ENCODE measurements at places on chromosomes 7 and 10.
A peak's percentile ranks its signal among the peaks of the same experiment; 100 is the strongest.

- no peak for DNase-seq
These were observed 27.0 kb upstream of the SUN1 start for GRCh38 chr7:805261-805660.

GRCh38 chr7:20839987-20840386, 53.3 kb upstream of the SP8 start:
- DNase-seq = no peak

DNA sequence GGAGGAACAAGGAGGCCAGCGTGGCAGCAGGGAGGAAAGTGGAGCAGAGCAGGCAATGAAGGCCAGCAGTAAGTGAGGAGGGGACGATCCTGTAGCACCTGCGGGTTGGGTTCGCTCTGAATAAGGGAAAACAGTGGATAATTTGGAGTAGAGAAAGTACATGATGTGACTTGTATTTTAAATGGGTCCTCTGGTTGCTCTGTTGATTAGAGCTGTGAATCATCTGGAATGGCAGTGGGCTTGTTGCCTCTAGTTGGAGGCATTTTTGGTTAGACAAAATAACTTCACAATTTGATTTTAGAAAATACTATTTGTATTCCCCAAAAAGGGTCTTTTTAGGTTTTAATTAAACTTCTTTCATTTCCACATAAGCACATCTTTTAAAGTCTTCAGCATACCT, 277.4 kb downstream of the ARL4A start:
- no peak for DNase-seq

DNA sequence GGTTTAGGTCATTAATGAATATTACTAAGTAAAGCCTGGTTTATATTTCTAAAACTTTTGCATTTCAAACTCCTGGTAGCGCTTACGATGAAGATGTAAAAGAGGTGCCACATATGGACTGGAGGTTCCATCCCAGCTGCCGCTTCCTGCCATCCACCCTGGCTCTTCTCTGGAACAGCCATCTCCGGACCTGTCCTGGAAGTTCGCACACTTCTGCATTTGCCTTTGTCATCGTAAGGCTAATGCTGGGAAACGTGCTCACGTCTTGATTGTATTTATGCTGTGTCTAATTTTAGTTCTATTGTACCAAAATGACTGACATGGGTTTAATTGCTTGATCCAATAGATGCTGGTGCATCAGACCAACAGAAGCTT, 103.1 kb downstream of the HIPK2 start:
- DNase-seq = no peak

DNA sequence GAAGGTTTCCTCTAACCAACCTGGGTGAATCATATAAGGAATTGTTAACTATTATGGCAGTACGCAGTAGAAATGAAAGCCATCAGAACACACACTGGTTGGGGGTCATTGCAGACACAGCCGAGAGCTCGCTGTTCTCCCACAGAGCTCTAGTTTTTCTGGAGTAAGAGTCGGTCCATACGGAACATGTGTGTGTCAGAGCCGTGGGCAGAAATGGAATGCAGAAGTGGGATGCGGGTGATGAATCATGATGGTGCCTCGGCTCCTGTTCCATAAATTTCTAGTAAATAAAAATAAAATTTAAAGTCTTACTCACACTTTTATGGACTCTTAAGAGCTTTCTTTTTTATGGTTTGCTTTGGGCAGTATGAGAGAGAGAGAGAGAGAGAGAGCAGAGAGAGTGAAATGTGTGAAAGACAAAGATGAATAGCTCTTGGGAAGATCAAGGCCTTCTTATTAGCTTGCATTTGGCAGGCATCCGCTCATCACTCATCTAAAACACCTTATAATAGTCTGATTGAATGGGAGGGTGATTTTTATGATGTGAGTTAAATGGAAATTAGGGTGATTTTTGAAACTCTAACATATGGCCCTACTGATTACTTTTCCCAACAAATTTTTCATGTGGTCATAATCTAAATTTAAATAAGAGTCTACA, 98.8 kb upstream of the PFKP start:
- no peak for DNase-seq

- DNase-seq = no peak
These were observed 111.3 kb downstream of the ELFN1 start for GRCh38 chr7:1781369-1781768.

- DNase-seq = no peak
These were observed 17.5 kb downstream of the LAMB4 start for GRCh38 chr7:108112683-108113082.

- DNase-seq = no peak
These were observed 200.1 kb upstream of the PRKCQ start for GRCh38 chr10:6780008-6780677.

DNA sequence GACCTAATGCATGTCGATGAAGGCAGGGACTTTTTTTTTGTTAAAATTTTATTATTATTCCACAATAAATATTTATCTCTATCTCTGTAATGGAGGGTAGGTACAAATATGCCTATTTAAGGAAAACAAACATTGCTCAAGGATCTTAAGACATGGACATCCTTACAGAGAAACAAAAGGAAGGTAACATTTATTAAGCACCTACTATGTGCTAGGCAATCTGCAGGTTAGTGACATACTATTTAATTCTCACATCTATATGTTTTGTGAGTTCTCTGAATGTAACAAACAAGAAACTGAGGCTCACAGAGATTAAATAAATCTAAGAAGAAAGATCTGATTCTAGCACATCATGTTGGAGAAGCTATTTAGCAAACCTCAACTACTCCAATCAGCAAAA, 32.1 kb downstream of the LMOD2 start:
- DNase-seq = no peak

- DNase-seq = no peak
These were observed 83.1 kb downstream of the HIBADH start for GRCh38 chr7:27579565-27579964.

DNA sequence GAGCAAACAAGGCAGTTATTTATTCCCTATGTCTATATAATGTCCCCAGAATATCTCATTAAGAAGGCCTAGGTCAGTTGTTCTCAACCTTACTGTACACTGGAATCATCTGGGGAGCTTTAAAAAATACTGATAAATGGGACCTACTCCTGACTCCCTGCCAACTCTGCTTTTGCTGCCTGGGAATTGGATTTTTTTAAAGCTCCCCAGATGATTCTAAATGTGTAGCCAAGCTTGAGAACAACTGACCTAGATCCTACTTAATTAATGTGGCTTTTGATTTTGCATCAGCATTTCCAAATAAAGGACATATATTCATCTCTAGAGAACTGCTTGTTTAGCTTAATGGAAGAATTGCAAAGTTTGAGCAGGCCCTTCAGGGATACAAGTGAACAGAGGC, 91.7 kb upstream of the HPS1 start:
- no peak for DNase-seq

GRCh38 chr7:151225948-151226510, 976 bp downstream of the ABCF2 start:
- no peak for DNase-seq

- no peak for DNase-seq
These were observed 24.3 kb downstream of the FBXW4 start for GRCh38 chr10:101670635-101671034.

DNA sequence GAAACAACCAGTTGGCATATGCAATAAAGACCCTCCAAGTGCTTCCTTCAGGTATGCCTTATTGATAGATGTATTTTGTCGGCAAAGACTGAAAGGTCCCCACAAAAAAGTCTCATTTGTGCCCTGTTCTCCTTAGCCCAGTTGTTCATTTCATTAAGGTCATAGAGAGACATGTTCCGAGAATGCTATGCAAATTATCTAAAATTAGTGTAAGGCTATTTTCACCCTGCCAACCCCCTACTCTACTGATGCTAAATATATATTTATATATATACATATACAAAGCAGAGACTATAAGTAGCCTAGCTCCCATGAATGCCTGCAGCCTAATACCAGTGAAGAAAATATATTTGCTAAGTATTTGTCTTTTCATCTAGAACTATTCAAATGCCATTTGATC, 96.7 kb upstream of the ADO start:
- no peak for DNase-seq

- no peak for DNase-seq
These were observed 121.2 kb downstream of the ZMIZ1 start for GRCh38 chr10:79189853-79190435.

DNA sequence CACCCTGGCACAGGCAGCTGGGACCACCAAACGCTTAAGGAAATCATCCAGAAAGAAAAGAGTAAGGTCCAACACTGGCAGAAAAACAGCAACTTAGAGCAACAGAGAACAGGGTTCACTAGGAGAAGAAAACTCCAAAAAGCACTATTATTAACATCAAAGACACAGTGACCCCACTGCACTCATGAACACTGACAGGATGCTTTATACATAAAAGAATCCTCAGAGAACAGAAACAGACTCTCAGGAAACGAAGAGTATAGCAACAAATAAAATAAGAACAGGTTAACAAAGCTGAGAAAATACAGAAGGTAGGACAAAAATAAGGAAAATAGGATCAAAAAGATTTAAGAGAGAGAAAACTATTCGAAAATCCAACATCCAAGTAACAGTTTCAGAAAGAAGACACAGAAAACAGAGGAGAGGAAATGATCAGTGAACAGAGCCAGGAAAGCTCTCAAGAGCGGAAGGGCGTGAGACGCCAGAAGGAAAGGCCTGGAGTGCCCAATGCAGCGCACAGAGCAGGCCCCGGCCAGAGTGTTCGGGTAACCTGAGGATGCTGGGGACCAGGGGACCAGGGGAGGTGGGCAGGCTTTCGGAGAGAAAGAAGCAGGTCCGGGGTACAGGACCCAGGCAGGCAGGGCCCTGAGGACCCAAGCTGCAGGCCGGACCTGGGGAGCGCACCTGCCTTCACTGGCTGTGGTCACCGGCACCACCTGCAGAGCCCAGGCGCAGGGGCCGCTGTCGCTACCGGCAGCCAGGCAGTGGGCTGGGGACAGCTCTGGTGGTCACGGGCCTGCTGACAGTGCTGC, 258.2 kb downstream of the MAD1L1 start:
- no peak for DNase-seq

- DNase-seq = no peak
These were observed 182.4 kb downstream of the DOCK4 start for GRCh38 chr7:112023786-112024185.

DNA sequence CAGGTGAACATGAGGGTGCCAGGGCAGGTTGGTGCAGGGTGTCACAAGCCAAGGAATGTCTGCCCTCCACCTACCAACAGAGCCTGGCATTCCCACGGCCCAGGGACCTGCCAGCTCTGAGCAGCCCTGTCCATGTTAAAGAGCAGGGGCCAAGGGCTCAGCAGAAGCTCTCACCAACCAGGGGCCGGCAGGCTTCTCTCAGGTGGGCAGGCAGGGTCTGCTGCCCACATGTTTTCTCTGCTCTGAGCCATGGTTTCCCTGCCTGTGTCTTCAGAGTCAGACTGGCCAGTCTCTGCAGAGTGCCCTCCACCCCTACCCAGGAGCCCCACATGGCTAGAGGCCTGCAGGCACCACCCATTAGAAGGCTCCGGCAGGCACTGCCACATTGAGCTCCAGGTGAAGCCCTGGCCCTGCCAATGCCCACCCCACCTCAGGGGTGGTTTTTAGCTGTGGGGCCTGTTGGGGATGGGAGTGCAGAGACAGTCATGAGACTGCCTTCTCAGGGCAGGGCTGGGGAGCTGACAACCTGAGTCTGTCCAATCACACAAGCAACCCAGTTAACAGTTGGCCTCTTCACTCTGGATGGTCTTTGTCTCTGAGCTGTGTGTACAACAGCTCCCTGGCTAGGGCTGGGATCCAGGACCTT, 135.9 kb downstream of the ARHGAP22 start:
- DNase-seq = no peak

DNA sequence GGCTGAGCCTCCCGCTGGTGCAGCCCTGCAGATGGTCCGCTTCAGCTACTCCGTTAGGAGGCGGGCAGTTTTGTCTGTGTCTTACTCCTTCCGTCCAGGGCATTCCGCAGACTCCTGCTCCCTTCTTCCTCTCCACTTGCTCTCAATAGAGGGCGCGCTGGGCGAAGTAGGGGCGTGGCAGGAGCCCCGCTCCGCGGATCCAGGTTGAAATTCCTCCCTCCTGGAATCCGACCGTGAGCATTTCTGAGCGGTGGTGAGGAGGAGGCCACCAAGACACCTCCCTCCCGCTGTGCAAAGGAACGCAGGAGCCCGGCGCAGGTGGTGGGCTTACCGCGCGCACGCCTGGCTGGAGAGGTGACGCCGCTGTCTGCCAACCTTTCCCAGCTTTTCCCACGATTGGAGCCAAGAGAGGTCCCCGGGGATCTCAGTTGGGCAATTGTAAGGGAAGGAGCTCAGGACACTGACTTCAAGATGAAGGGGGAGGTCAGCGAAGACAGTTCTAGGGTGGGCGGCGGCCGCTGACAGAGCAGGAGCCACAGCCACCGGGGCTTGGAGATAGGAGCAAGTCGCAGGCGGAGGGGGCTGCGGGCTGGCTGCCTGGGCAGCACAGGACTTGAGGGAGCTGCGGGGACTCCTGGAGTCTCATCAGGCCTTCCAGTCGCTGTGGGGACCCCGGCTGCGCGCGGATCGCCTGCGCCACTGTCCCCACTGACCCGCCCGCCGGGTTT, 1011.3 kb downstream of the XPNPEP1 start:
- no peak for DNase-seq

DNA sequence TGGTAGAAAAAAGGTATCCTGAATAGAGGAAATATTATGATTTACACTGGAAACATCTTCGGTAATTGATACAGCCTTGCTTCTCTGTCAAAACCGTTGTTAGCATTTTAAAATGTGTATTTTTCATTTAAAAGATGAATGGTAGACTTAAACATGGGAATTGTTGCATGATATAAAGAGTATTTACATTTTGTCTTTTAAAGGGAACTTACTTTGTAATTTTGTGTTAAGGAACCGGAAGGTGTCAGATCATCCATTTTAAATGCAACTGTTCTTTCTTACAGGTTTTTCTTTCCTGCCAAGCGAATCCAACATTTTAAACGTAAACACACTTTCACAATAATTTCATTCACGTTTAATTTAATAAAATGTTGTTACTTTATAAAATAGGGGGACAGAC, 1.8 kb upstream of the IGF2BP3 start:
- no peak for DNase-seq

DNA sequence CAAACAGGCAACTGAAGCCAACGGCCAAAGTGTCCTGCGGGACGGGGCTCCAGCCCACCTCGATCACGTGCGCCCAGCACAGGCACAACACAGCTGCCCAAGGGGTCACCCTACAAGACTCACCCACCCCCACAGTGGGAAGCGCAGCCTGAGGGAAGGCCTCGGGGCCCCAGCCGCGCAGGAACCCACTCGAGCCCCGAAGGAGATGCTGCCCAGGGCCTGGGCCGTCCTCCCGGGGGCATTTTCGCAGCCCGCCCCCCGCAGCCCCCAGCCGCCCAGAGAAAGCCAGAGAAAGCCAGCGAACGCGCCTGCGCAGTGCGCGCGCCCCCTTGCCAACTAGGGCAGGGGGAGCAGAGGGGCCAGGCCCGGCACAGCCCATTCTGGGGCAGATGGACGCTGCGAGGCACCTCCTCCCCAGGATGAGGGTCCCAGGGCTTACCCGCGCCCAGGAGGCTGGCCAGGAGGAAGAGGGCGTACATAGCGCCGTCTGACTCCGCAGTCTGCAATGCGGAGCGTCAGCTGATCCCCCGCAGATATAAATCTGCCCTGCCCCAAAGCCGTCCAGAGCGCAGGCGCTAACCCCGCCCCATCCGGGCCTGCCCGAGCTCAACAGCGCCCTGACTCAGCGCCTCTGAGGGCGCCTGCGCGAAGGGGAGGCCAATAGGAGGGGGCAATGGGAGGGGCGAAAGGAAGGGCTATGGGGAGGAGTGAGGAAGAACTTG, at the start of gene PSAP:
PSAP (minus strand) TSS at position 509 of the 722 bp plus-strand sequence; CDS start at position 479, 30 bp downstream.
- DNase-seq = peak; percentile 100
